ENCODE measurements at places on chromosomes 12 and 14.

- no peak for DNase-seq
These were observed 13.5 kb downstream of the DHRS7 start for GRCh38 chr14:60151715-60152114.

DNA sequence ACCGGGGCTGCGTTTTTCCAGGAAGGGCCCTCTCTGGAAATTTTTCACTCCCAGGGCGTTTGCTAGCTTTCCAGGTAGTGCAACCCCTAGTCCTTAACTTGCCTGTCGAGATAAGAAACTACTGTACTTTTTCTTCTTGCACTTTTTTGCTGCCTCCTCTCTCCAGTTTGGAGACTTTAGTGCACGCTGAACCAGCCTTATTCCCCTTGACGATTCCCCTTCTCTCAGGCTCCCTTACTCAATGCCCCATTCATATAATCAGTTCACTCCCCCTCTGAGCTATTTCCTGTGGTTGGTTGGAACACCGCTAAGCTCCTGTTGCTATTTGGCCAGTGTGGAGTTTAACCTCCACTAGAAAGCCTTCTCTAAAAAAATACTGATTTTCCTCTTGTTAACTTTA, 682 bp downstream of the CREBL2 start:
- DNase-seq = no peak

DNA sequence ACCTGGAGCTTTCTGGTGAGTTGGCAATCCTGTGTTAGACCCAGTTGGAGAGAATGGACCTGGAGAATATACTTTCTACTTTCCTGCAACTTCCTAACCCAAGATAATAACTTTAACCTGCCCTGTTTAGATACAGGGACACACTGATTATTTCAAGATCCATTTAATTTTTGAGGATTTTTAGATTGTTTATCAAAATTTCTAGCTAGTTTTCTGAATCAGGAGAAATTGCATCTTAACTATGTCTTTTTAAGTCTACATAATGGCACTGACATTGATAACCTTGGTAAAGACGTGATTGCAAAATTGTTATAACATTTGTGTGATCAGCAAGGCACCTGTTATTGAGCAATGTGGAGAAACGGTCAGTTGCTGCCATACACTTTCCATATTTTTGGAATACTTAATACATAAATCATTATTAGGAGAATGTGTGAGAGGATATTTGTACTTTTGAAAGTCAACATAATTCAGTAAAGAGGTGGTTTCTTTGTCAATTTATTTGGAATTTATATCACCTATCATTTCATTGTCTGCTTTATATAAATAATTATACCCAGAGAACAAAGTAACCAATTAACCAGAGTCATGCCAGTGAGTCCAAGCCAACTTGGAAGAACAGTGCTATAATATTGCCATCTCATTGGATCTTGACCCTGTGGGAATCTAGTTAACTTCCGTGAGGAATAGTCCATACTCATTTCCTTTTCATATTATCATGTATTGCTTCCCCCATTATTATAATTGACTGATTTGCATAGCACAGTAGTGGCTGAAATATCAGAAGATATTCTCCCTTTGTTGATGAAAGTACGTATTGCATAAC, 28.4 kb downstream of the NFYB start:
- no peak for DNase-seq

DNA sequence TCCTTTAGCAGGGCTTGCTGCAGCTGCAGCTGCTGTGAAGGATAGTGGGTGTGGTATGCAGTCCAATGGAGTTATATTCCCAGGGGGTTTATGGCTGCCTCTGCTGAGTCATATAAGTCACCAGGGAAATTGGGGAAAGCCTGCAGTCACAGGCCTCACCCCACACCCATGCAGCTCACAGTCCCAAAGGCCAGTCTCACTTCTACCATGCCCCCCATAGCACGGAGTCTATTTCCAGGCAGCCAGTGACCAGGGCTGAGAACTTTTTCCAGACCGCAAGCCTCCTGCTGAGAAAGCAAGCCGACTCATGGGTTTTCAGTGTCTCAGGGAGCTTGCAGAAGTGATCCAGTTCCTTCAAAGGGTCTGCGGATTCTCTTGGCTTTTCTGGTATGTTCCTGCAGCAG, 322.4 kb upstream of the CLEC14A start:
- no peak for DNase-seq

GRCh38 chr14:61813096-61813606, 50.9 kb downstream of the SNAPC1 start:
- no peak for DNase-seq

DNA sequence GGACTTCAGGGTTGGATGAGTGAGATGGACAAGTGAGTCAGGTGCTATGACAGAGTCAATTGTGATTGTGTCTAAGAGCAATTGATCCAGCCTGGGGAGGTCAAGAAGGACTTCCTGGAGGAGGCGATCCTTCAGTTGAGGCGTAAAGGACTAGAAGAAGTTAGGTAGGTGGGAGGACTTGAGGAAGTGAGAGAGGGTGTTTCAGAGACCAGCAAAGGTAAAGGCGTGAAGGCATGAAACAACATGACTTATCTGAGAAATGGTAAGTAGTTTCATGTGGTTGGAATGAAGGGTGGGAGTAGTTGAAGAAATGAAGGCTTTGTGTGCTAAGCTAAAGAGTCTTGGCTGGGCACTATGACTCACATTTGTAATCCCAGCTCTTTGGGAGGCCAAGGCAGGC, 48.9 kb upstream of the PPP1CC start:
- DNase-seq = no peak

GRCh38 chr14:34629344-34629656, 648 bp downstream of the SNX6 start:
- no peak for DNase-seq

DNA sequence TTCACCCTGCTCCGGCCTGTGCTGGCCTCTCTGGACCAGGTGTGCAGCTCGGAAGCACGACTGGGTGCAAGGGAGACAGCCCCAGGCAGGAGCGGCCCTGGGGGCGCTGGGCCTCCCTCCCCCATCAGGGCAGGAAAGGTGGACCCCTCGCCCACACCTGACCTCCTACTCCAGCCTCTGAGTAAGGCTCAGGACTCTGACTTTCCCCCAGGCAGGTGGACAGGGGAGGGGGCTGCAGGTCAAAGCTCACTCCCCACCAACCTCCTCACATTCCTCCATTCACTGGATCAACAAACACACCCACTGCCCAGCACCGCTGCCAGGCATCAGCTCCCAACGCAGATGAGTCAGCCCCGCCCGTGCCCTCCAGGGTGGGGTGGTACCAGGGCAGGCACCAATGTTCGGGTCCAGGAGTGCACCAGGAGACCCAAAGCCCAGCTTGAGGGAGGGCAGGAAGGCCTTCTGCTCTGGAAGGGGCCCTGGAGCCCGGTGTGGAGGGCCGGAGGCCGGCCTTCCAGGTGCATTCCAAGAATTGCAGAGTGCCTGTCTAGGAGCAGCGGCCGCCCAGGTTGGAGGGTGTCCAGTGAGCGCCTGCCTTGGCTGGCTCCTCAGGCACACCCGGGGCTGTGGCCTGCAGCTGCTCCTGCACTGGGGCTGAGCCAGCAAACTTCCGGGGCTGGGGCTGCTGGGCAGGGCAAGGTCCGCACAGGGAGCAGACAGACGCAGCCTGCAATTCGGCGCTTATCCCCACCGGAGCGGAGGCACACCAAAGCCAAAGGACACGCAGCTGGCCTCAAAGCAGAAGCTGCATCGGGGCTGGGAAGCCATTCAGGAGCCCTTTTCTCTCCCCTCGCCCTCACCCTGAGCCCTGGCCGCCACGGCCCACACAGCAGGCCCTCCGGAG, 1.6 kb upstream of the INF2 start:
- peak; percentile 69 for DNase-seq

DNA sequence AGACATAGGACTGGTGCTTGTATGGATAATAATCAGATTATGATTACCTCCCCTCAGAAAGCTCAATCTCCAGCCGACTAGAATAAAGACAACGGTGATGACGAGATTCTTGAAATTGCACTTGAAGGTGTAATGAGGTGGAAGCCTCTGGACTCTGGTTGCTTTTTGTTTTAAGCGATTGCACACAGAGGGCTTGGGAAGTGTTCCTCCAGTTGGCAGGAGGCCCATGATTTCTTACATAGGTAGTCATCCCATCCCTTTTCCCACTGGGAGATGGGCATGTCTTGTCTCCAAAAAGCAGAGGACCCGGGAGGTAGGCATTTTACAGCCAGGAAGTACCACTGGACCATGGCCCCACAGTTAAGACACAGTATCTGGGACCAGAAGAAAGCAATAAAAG, 165.7 kb upstream of the FKBP4 start:
- DNase-seq = no peak

DNA sequence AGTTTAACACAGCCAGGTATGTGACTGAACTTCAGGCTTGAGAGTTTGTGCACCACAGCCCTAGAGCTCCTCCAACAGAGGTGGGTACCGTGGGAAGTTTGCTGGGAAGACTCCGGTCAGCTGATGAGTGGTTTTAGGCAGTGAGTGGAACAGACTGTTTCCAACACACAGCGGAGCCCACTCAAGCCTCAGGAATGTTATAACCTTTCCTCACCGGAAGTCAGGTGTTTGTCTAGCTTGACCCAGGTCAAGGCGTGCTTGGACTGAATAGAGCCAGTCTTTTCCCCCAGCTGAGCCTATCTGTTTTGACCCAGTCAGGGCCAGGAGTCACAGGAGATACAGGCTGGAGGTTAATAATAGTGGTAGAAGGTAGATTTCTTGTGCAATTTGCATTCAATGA, 138.4 kb upstream of the PARP11 start:
- no peak for DNase-seq

GRCh38 chr14:104120281-104120741, 18.1 kb upstream of the KIF26A start:
- DNase-seq = no peak

DNA sequence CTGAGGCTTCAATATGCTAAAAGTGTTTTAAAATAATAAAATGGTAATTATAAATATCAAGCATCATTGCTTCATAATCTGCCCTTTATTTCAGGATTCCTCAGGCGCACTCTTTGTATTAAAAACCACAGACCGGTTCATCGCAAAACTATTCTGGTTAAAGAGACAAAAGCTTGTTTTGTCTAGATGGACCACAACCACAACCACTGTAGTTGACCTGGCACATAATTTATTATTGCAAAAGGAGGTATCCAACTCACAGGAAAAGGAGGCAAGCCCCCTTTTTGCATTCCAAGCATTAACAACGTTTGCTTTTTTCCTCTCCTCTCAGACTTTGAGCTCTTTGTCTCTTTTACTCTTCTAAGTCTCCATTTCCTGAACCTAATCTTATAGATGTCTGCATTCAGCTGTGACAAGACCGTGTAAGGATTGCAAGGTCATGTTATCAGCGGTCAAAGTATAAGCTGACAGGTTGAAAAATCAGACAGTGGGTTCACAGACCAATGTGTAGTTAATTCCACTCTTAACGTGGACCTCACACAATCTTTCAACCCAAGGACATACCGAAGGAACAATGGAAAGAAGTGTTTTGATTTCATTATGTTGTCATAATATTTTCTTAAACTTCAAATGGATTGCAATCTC, 1057.6 kb downstream of the GALC start:
- DNase-seq = no peak

- peak; percentile 17 for DNase-seq
These were observed 3.0 kb downstream of the REM2 start for GRCh38 chr14:22885975-22886374.

- no peak for DNase-seq
These were observed 241.5 kb downstream of the GXYLT1 start for GRCh38 chr12:41903014-41903708.

DNA sequence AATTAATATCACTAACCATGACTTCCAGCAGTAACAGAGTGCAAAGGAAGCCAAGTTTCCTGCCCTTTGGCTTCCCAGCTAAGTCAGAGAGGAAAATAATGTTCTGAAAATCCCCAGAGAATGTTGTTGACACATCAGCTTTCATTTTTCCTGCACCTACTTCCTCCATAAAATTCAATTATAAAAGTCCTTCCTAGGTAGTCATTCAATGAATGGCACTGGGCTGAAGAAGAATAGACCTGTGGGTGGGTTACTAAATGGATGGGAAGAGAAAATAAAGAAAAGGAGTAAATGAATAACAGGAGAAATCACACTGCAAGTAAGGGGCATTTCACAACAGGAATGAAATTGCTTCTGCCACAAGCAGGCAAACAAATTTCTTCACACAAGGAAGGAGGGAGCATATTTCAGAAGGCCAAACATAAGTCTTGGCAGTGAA, 73.2 kb upstream of the MDM1 start:
- no peak for DNase-seq

DNA sequence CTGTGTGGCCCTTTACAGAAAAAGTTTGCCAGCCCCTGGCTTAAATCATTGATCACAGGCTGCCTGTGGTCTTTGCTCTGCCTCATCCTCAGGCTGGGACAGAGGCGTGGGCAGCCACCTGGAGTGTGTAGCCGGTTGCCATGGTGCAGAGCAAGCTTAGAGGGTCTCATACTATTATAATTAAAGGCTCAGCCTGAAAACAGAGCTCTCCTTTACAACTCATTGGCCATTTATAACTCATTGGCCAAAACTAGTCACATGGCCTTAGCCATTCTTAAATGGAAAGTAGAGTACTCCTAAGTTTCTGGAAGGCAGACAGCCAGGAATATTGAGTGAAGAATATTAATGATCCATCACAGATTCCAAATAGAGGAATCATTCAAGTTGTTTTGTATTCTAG, 3.0 kb downstream of the HSP90B1 start:
- DNase-seq = no peak

DNA sequence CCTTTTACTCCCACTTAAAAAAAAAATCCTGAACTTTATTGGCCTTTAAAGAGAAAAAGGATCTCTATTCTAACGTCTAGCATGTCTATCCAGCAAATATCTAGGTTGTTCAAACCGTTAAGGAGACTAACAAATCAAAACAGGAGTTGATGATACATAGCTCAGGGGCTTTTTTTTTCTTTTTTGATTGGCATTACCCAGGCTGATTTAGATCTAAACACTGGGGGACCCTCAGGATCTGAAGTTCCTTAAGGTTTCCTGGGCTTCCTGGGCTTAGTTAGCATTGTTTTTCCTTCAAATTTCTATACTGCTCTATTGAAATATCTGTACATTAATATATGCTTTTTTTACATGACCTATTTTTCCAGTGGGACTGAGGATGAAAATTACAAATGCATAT, 42.3 kb downstream of the EFCAB11 start:
- no peak for DNase-seq

GRCh38 chr12:3752741-3753486, at the start of gene CRACR2A:
TSS of gene CRACR2A (minus strand) at chr12:3753109. CDS start at chr12:3696999, 56,110 bp downstream.
- DNase-seq = peak; percentile 75

DNA sequence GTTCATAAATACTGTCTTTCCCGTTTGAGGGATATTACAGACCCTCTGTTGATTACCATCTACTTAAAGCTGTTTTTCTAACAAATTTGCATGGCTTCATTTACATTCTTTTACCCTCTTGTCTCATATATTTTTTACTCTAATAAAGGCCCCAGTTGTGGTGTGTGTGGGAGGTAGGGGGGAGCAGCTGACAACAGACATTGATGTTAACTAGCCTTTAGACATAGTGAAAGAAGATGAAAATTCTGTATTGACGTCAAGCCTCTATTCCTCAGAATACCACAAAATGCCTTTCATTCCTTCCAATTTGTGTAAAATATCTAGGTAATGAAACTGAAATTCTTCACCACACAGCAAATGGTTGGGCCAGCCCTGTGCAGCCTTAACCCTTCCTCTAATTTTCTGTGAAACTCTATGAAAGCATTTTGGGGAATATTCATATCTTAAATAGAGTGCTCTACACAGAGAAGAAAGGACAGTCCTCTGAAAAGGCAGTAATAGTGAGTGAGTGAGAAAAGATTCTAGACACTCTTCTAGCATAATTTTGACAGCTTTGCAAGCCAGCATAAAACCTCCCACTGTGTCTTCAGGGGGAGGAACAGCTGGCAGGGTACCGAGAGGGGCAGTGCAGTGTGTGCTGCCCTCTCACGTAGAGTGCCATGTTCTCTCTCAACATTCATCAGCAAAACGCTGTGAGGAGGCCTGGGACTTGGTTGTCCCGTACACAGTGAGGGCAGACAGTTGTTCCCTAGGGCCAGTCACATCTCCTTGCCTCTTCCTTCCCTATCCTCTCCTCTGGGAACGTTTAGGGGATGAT, 20.1 kb upstream of the CERS5 start:
- no peak for DNase-seq

Data from right kidney (tissue), 9 donors.